CD4-positive, alpha-beta T cell treated with Interferon alpha-2 for 1 hour (primary cell): ENCODE measurements at places on chromosomes 11 and 22.

- no peak for DNase-seq
Measured at GRCh38 chr11:81857386-81857785, 876.3 kb downstream of the FAM181B start.

DNA sequence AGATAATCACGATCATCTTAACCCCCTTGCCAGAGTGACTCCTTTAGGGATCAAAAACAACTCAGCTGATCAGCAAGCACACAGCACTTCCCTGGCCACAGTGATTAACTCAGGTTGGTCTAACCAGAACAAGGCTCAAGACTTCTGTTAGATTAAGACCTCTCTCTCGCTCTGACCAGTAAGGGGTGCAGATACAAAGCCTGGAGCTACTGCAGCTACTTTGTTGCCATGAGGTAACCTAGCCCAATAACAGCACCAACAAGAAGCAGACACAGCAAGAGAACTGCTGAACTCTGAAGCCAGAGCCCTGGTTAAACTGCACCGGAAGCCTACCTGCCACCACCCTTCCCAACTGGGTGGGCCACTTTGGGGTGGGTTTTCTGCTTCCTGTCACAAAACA lies 42.0 kb downstream of the LINC01488 start:
- no peak for DNase-seq

- DNase-seq: no peak
Measured at GRCh38 chr11:72328366-72329224, 84.6 kb upstream of the PHOX2A start.

DNA sequence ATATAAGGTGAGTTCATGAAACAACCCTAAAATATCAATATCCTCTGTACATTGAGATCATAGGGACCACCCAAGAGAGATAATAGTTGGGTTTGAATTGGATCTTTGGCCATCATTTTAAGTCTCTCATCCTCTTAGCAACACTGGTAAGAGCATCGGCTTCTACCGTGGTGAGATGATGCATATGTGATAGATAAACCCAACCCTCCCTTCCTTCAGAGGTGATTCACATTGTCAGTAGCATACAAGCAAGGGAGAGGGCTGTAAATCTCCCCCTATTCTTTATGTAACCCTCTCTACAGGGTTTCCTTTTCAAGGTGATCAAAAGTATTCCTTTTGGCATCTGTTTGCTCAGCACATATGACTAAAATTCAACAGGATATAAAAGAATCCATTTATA lies 102.4 kb upstream of the MTMR2 start:
- DNase-seq: no peak

DNA sequence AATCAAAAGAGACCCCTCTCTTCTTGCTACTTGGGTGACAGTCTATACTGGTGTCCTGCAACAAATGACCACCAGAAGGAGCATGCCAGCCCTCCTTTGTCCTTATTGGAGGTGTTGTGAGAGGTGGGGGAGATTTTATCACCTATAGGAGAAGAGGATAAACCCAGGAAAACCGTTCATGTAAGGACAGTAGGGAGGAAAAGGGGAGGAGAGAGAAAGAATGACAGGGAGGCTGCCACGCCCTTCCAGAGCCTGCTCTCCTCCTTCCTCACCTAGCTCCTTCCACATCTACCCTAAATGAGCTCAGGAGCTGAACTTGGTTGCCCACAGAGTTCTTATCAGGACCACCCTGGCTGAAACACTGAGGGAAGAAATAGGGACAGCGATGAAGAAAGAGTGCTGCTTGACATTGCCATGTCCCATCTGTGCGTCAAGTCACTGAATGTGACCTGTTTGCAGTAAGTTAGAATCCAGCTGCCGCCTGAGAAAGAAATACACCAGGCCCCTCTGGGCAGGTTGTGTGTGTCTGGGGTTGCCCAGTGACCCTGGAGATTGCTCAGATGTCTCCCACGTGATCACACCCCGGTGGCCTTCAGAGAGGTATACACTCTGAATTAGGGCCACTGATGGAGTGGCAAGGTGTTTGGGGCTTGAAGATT lies 40.4 kb upstream of the ETS1 start:
- peak; percentile 36 for DNase-seq

- no peak for DNase-seq
Measured at GRCh38 chr11:122100756-122101080, 15.3 kb downstream of the BLID start.

DNA sequence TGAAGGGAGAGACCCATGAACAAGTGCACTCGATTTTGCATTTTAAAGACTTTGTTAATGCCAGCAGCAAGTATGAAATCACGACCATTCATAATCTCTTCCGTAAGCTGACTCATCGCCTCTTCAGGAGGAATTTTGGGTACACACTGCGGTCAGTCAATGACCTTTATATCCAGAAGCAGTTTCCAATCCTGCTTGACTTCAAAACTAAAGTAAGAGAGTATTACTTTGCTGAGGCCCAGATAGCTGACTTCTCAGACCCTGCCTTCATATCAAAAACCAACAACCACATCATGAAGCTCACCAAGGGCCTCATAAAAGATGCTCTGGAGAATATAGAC lies 5.9 kb downstream of the SERPIND1 start:
- no peak for DNase-seq

DNA sequence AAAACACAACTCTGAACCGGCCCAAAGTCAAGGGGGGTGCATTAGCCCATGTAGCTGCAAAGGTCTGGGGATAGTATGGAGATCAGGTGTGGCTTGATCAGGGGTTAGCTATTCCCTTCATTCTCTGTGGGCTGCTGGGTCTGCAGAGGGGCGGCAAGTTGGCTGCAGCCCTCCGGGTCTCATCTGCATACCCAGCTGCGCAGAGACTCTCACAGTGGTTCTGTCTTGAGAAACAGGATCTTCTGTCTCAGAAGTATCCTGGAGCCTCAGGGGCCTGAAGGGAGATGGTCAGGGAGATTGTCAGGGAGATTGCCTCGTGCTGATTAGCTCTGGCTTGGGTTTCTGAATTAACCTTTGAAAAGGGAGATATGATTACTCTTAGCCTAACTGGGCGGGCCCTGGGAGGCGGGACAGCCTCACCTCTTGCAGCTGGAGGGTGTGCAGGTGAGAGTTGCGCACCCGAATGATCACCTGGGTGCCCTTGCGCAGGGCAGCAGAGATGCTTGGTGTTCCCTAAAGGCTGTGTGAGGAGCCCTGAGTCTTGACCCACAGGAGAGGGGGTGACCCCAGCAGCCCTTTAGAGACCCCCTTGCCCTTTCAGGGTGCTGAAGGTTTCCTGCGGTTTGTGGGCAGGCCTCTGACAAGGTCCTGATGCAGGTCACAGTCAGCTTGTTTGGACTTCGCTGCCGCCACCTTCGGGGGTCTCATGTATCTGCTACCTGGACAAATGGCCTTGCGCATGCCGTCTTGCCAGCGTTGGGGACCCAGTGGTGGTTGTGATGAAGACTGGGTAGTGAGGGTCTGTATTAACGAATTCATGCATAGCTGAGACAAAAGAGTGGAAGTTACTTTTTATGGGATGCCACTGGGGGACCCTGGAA lies 7.3 kb downstream of the ARHGAP8 start:
- DNase-seq: no peak

DNA sequence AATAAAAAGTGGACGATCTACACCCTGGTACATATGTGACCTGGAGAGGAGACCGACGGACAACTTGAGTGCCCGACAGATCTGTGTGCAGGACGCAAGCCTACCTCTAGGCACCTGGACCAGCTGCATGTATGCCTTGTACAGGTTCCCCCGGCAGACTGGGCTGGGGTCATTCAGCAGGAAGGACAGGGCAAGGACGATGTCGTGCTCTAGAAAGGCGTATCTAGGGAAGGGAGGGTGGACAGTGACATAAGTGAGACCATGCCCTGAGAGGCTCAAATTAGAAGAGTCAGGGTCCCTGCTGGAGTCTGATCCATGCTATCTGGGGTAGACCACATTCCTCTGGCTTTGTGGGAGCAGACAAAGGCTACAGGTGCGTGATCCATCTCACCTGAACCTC lies 7.9 kb downstream of the RSPH14 start:
- no peak for DNase-seq

- DNase-seq: no peak
Measured at GRCh38 chr22:48175721-48176120, 1413.3 kb downstream of the TBC1D22A start.

GRCh38 chr11:61694602-61694939 lies 14.4 kb downstream of the DAGLA start:
- no peak for DNase-seq

- DNase-seq: no peak
Measured at GRCh38 chr11:14054116-14055107, 91.9 kb downstream of the SPON1 start.

- no peak for DNase-seq
Measured at GRCh38 chr22:25094579-25094978, 105.1 kb upstream of the CRYBB3 start.

DNA sequence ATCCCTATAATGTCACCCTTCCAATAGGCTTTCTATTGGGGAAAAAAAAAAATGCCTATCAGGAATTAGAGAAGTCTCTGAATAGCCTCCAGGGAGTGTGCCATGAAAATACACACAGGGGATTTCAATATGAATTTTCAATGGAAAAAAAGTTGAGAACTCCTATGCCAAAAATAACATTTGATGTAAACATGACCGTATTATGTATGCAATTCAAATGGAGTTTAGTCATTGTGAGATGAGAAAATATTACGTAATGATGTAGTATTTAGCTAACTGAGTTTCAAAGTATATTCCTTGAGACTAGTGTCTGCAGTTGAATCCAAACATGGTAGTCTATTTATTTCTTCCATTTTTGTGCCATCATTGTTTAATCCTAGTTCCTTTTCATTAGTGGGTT lies 182.3 kb downstream of the BLID start:
- DNase-seq: no peak

GRCh38 chr11:123523539-123523938 lies 93.5 kb downstream of the GRAMD1B start:
- no peak for DNase-seq

DNA sequence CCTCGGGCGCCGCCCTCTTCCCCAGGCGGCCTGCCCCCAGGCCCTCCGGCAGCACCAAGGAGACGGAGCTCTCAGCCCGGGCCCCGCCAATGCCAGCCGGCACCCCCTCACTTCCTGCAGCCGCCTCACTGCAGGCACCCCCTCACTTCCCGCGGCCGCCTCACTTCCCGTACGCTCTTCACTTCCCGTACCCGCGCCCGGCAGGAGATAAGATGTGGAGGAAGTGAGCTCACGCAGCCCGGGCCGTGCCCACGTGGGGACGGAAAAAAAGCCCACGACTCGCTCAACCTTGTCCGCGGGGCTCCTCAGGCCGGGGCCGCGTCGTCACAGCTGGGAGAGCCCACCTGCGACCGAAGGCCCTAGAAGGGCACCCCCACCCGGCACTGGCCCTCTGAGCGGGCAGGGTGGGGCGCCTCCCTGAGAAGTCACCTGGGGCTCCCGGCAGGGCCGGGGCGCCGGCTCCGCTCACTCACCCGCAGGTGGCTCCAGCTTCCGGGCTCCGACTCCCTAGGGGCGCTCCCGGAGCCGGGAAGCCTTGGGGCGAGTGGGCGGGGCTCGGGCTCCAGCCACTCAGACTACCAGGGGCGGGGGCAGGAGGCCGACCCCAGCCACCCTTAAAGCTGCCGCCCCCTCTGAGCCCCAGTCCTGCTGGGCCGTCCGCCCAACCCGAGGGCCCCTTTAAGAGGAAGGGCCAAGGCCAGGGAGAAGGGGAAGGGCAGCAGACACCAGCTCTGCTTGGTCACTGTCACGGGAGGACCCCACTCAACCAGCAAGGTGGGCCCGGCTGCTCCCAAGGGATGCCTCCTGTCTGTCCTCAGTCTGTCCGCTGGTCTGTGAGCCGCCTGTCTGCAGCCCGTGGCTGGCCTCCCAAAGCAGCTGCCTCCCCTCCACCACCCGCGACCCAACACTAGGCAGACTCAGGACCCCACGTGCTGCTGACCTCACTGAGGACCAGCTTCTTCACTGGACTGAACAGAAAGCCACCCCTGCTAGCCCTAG lies 31.4 kb downstream of the PISD start:
- peak; percentile 93 for DNase-seq

DNA sequence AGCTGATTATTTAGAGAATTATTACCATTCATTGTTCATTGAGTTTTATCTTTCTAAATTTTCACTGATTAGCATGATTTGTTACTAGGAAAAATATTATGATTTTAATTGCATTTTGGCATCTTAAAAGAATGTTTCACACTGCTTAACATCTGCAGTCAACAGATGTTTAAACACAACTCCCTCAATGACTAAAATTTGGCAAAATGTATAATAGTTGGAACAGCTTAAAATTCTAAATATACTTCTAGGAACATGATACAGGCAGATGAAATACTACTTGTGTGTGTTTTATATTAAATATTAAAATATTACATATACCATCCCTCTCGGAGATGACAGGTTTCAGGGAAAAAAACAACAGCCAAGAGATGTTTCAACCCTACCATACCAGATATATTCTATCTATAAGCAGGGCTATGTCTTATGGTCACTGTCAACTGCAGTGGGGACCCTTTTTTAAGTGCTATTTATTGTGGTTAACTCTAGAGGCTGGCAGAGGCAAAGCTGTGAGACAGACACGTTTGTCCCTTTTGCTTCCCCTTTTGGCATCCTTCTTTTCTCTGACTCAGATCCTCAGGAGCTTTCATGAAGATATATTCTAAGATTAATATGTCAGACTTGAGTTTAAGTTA lies 81.9 kb downstream of the BDNF start:
- no peak for DNase-seq

GRCh38 chr11:17781221-17781620 lies 46.6 kb downstream of the KCNC1 start:
- no peak for DNase-seq

GRCh38 chr11:62611705-62612365 lies 740 bp downstream of the EML3 start:
- peak; percentile 61 for DNase-seq

DNA sequence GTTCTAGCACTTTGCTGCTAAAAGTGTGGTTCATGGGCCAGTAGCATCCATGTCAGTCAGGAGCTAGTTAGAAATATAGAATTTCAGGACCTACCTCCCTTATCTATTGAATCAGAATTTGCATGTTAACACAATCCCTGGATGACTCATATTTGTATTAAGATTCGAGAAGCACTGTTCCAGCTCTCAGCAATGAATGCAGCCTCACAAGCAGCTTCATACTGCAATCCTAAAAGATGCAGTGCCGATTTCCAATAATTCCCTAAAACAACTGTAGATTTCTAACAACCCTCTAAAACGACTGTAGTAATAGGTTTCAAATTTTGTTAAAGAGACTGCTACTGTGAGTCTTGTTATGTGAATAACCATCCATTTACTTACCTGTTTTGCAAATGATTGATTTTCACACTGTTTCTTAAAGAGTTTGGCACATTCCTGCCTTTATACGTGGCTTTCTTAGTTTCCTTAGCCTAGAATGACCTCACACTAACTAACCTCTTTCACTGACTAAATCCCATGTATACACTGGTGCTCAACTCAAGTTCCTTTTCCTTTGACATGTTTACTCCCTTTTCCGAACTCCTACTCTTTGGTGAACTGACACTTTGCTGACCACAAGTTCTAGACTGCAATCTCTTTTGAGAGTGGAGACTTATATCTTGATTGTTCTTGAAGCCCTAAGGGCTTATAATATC lies 511.8 kb downstream of the METTL15 start:
- no peak for DNase-seq

GRCh38 chr22:48515571-48516200 lies 1312.0 kb downstream of the BRD1 start:
- DNase-seq: no peak
